Heart right ventricle (tissue), 16 donors: ENCODE measurements at places on chromosomes 6 and 20. TPM values are rescaled to one million over a fixed set of nuclear protein-coding genes. Genes with fewer than 3 reads are reported as not detected.

The STX11 gene
- total RNA-seq = 9.1 TPM

The LST1 gene
- total RNA-seq = 3.1 TPM

The TP53TG5 gene
- total RNA-seq = 2.4 TPM

The PRL gene
- total RNA-seq = not detected

The TRPC4AP gene
- total RNA-seq = 35.3 TPM

The BMP7 gene
- 1.7 TPM for total RNA-seq

The IFNGR1 gene
- 64.0 TPM for total RNA-seq

The PDYN gene
- not detected for total RNA-seq

The QKI gene
- total RNA-seq = 386 TPM

The SMOC2 gene
- total RNA-seq = 18.7 TPM

The PTCRA gene
- not detected for total RNA-seq

The CDH22 gene
- total RNA-seq = 0.16 TPM

The CRISP3 gene
- total RNA-seq = not detected

The SRPK1 gene
- 17.7 TPM for total RNA-seq

The CD93 gene
- 33.4 TPM for total RNA-seq

The SYTL3 gene
- 10.8 TPM for total RNA-seq

The CFAP61 gene
- 140 TPM for total RNA-seq

The DCDC2 gene
- not detected for total RNA-seq

The EDN1 gene
- total RNA-seq = 6.3 TPM

The ULBP2 gene
- 2.4 TPM for total RNA-seq

The FABP7 gene
- not detected for total RNA-seq

The MOG gene
- total RNA-seq = 1.6 TPM

The MANEA gene
- total RNA-seq = 5.7 TPM

The DZANK1 gene
- total RNA-seq = 0.60 TPM

The IMPG1 gene
- not detected for total RNA-seq

The FUT9 gene
- total RNA-seq = not detected
